ENCODE measurements at places on chromosomes 2 and 18.

DNA sequence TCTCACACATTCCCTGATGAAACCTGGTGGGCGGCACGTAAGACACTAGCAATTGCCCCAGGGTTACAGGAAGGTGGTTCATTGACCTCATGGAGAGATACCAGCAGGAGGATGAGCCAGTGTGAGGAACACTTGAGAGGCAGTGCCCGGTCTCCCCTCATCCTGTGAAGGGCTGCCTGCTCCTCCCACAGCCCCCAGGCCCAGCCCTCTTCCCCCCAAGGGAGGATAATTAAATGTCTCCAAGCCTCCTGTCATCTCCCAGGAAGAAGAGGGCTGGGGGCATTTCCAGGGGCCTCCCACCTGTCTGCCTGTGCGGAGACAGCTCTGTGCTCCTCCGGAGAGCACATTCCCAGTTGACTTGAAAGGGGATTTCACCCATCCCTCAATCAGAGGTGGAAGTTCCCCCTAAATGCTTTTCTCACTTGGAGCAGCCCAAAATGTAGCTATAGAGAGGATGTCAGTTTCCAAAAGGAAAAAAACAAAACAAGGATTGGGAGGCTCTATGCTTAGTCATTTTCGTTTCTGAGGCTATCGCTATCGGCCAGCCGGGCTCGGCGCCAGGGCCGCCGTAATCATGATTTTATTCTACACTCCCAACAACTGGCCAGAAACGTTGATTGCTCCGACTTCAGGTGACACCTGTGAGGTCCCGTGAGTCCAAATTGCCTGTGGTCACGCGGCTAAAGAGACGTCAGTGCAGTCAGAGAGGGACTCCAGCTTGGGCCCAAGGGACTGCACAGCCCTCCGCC, 7.1 kb downstream of the KCNF1 start:
- no peak for DNase-seq

GRCh38 chr18:13235421-13235831, 16.9 kb downstream of the LDLRAD4 start:
- DNase-seq = no peak

GRCh38 chr2:61368687-61369665, 101.9 kb downstream of the USP34 start:
- DNase-seq = peak; percentile 44

- DNase-seq = no peak
Observed at GRCh38 chr18:10718809-10719208, 193.0 kb downstream of the NAPG start.

DNA sequence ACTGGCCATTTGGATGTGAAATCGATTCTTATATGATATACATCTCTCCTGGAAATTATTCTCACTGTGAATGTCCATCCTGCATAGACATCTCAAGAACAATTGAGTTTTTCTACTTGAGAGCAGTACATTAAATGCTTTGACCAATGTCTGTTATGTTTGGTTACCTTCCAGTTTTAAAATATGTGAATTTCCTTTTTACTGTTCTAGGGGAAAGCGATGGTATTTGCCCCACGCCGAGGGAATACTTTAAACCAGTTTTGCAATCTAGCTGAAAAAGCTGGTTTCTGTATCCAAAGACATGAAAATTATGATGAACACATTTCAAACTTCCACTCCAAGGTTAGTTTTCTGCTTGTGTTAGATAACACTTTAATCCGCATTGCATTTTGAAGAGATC, 175.3 kb upstream of the SIX3 start:
- DNase-seq = peak; percentile 13

DNA sequence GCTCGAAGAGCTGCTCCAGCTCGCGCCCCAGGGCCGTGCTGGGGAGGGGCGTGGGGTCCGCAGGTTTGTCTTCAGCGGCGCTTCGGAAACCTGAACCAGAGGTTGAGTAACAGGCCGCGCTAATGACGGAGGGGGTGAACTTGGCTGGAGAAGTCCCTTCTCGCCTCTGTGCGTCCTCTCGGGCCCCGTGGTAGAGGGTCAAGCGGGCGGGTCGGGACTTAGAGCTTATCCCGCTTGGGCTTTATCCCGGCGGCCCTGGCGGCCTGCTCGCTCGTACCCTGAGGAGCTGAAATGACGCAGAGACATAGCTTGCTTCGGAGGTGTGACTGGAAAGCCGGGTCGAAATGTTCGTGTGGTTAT, 479 bp downstream of the RNMT start:
- DNase-seq = peak; percentile 53

GRCh38 chr2:112566104-112566503, 18.3 kb upstream of the CHCHD5 start:
- DNase-seq = no peak

DNA sequence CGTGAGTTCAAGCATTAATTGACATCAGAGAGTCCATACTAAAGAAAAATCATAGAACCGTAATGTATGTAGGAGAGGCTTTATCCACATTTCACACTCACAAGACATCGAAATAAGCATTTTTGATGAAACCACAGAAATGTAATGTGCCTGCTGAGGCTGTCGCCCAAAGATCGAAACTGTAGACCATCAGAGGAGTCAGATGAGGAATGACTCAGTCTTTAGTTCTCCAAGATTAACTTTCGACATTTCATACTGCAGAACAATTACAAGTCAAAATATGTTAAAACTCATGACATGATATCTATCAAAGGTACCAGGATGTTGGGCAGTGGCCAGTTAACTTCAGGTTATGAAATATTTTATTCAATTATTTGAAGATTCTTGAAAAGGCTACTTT, 79.6 kb downstream of the RAB31 start:
- DNase-seq = peak; percentile 34

- no peak for DNase-seq
Observed at GRCh38 chr2:136909777-136910176, 144.4 kb downstream of the THSD7B start.

GRCh38 chr2:213238753-213239495, 45.3 kb upstream of the SPAG16 start:
- DNase-seq = peak; percentile 89

DNA sequence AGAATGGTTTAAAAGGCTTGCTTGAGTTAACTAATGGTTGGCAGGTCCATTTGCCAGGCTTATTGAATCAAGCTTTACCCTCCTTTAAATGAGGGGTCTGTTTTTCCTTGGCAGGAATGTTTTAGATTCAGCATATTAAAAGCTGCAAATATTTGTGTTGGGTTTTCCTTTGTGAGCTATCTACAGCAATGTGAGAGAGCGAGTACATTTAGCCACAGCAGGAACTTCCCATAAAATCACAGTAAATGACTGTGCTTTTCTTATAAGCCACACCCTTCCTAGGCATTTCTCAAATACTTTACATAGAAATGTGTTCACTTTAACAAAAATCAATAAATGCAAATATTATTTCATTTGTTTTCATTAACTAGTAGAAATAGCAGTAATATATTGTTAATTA, 23.9 kb downstream of the CALCRL start:
- DNase-seq = no peak

- DNase-seq = peak; percentile 86
Observed at GRCh38 chr2:191656391-191656790, 21.5 kb upstream of the NABP1 start.

DNA sequence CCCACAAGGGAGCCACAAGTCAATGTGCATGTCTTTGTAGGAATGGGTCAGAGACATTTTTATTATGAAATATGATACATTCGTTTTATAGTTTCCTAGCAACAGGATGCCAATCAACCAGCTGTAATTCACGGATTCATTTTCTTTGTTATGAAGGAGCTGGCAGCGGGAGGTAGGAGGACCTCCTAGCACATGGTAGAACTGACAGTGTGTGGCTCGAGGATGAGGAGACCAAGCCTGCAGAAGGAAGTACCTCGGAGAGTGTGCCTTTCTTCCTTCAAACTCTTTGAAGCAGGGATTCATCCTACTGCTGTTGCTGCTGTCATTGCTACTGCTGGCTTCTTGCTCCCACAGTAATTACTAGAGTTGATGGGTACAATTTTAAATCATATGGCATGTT, 504.8 kb upstream of the KLHL29 start:
- DNase-seq = no peak

GRCh38 chr18:57640749-57641148, 19.1 kb upstream of the NARS1 start:
- peak; percentile 51 for DNase-seq

- no peak for DNase-seq
Observed at GRCh38 chr2:109225170-109225782, 96.3 kb downstream of the SH3RF3 start.

GRCh38 chr2:43458014-43458628, 137.7 kb downstream of the THADA start:
- peak; percentile 82 for DNase-seq

GRCh38 chr2:148585696-148586095, 58.9 kb upstream of the EPC2 start:
- no peak for DNase-seq

- no peak for DNase-seq
Observed at GRCh38 chr2:156157670-156158069, 174.9 kb downstream of the NR4A2 start.

- peak; percentile 94 for DNase-seq
Observed at GRCh38 chr2:127014630-127015029, 92.3 kb downstream of the BIN1 start.

GRCh38 chr2:38533757-38534545, 68.8 kb downstream of the HNRNPLL start:
- DNase-seq = no peak

GRCh38 chr18:6437937-6438818, 23.5 kb upstream of the L3MBTL4 start:
- DNase-seq = no peak

DNA sequence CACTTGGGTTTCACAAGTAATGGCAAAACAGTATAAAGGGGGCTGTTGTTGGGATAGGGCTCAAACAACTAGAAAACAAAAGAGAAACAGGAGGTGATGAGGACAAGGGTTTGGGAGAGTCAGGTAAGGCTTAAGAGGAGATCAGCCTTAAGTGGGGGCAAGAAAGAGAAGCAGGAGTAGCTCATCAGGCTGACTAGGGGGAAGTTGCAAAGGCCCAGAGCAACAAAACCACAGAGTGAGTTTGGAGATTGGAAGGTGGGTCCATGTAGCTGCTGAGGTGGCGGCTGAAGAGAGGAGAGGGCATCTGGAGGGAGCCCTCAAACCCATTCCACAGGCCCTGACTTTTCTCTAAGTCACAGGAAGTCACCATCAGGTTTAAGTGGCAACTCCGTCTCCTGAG, 126.0 kb downstream of the MREG start:
- DNase-seq = no peak

DNA sequence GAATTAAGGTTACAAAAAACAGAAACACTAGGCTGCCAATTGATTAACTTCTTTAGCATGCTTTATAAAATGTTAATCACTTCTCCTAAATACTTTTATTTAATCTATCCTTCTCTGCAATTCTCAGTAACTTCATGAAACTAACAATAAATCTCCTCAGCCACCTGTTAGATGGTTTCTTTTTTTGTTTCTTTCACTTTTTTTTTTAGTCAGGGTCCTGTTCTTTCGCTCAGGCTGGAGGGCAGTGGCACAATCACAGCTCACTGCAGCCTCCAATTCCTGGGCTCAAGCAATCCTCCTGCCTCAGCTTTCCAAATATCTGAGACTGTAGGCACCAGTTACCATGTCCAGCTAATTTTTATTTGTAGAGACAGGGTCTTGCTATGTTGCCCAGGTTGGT, 213.4 kb upstream of the STK17B start:
- DNase-seq = no peak

GRCh38 chr2:56184500-56185011, 766 bp downstream of the CCDC85A start:
- no peak for DNase-seq

DNA sequence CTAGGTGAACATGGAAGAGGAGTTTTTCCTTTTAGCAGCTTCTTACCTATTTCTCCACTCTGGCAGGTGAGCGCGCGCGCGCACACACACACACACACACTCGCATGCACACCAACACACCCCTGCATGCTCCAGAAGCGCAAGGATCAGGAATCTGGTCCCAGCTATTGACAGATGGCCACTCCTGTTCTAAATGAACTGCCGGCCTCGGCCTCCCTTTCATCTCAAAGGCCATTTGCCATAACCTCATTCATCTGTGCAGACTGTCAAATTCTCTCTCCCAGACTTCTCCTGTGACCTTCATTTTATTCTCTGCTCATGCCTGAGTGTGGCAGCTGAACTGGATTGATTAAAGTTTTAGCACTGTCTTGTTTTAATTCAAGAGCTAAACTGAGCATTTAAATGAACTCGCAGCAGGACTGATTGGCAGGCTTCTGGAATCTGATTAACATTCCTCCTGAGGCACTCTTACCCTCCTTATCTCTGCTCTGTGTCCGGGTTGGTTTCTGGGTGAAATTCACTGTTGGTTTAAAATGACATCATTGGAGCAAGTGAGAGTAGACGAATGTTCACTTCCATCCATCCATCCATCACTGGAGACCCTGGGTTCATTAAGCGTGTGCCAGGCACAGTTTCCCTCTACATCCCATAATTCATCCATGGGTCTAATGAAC, 58.8 kb downstream of the FECH start:
- DNase-seq = no peak

- no peak for DNase-seq
Observed at GRCh38 chr18:69626171-69626570, 225.5 kb downstream of the DOK6 start.

DNA sequence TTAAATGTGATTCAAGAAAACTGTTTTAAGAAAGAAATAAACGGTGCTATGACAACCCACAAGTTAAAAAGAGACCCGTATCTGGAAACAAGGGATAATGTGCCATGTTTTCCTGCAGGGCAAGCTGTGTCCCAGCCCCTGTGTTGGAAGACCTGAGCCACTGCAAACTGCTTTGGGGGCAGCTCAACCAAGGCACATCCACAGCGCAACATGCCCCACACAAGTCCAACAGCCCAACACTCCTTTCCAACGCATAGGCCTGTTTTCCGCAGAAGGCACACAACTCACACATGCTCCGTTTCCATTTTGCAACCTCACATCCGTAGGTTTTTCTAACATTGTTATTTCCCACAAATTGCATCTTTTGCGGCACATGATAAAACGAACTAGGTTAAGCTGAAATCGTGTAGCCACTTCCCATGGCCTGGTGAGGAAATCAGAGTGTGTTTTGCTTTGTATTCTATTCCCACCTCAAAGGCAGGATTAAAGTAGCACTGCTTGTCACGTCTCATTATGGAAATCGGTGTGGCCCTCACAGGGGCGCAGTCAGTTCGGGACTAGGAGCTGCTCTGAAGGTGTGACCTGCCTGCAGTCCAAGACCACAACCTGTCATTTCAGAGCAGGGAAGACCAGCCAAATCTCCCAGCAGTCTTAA, 50.5 kb upstream of the ZNF516 start:
- no peak for DNase-seq

Data from fibroblast of gingiva (primary cell).